ENCODE measurements at places on chromosomes 16 and 17.
A peak's percentile ranks its signal among the peaks of the same experiment; 100 is the strongest.

DNA sequence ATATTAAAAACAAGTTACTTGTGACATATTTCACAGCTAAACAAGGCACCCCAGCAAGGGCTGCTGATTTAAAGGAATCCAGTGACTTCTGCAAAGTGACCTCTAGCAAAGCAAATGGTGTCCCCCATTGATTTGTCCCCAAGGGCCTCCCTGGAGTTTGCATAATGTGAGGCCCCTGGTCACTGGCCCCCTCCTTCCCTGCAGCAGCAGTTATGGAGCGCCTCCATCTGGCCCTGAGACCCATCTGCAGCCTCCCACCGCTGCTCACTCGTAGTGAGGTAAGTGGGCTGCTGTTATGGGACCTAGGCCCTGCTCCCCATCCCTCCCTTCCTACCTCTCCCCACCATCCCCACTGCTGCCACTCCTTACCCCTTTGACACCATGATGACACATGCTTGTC is 19.6 kb upstream of the EEF2K start:
- no peak for DNase-seq

DNA sequence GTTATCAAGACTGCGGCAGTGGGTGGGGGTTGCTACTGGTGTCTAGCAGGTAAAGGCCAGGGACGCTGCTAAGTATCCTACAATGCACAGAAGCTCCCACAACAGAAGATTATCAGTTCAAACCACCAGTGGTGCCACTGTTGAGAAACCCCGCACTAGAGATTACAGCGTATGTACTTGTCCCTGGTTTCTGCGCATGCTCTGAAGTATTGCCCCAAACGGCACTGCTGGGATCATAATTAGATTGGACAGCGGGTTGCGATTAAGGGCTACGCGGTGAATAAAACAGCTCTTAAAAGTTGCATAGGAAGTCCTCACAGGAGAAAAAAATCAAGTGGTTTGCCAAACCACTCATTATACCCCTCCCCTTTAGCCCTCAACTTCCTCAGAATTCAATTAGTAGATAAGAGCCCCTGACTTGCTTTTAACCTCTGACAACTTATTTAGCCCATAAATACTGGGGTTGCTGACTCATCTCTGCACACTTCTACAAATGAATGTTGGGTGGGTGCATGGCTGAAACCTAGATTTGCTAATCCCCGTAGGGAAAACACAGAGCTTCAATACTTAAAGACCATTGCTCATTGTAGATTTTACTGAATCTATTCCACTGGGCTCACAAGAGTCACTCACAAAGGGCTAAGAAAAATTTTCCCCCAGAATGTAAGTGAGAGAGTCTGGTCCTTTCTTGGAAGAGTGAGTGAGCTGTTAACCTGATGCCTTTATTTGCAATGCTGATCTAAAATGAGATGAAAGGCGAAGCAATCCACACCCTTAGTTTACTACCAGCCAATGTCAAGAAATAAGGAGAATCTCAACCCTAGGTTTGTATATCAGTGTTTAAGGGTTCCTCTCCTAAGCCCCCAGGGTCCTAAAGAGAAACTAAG is 91.8 kb downstream of the RGS9 start:
- DNase-seq: peak; percentile 81

- DNase-seq: no peak
Measured at GRCh38 chr17:61065263-61065773, 334.3 kb upstream of the TBX2 start.

GRCh38 chr17:69437475-69437874 is 23.0 kb downstream of the MAP2K6 start:
- DNase-seq: no peak

DNA sequence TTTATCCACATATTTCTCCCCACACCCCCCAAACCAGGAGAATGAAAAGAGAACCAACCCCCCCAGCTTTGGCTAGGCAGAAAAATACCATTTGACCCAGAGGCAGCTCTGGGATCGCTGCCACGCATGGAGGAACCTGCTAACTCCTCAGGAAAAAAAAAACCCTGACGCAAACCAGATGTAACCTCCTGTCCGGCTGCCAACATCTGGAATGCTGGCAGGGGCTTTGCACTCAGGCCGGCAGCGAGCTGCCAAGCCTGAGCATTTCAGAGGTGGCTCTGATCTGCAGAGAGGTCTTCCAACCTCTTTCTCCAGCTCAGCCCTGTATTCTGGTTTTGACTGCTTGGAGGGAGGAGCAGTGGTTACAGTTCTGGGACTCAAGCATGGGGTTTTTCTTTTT is 8.2 kb downstream of the IGFBP4 start:
- DNase-seq: no peak

DNA sequence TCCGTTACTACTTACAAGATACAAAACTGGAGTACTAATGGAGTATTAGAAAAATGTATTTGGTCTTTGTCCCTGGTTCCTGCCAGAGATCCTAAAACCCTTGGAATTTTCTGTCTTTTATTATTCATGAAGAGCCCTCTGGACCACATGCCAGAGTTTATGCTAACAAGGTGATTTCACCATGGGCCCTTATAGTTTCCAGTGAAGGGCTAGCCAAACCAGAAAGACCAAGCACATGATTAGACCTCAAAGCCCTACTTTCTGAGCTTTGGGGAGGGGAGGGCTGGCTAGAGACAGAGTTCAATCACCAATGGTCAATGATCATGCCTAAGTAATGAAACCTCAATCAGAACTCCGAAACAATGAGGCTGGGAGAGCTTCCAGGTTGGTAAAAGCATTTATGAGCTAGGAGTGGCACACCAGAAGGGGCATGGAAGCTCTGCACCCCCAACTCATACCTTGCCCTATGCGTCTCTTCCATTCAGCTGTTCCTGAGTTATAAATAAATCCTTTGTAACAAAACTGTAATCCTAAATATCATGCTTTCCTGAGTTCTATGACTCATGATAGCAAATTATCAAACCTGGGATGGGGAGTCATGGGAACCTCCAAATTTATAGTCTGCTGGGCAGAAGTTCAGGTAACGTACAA is 10.4 kb downstream of the DCUN1D3 start:
- no peak for DNase-seq

DNA sequence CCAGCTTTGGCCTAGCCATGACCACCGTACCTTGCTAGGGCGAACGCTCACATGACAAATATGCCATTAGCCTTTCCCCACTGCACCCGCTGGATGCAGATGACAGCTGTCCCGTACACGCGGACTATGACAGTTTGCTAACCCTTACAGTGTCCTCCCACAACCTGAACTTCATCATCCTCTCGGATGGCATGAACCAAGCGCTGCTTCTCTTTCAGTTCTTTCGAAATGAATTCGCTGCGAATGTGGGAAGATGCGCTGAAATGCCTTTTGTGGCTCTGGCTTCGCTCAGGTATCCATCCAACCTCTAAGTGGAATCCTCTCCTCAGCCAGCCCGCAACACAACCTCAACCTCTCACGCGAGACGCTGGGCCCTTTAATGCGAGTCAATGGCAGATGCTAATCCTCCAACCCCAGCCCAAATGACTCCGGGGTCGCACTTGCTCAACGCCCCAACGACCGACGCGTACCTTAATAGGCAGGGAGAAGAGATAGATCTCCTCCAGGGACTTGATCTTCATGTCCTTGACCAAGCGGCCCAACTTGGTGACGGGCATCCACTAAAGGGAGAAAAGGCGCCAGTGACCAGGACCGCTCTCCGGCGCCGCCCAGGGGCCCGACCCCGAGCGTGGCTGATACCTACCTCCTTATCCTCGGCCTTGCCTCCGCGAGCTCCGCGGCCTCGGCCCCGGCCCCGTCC is 670 bp downstream of the RPS2 start:
- peak; percentile 83 for DNase-seq

Data from activated CD4-positive, alpha-beta T cell treated with anti-CD3 and anti-CD28 coated beads, Interleukin-2, amount 10 ng/mL, durations not matched to agents 24 days and 14 days (primary cell).